Stimulated activated naive CD8-positive, alpha-beta T cell treated with anti-CD3 and anti-CD28 coated beads, Interleukin-15, Interleukin-2, amounts not matched to agents 100 U/mL and 50 U/mL, for 24 hours (primary cell): ENCODE measurements at places on chromosomes 16 and 17.

- DNase-seq, result no peak
Measured at GRCh38 chr16:29860218-29860617, 2.8 kb downstream of the CDIPT start.

- no peak for DNase-seq
Measured at GRCh38 chr17:37466471-37466870, 23.2 kb upstream of the DUSP14 start.

GRCh38 chr17:1055751-1056645 lies 59.1 kb downstream of the TIMM22 start:
- peak; percentile 56 for DNase-seq

GRCh38 chr16:22632606-22633005 lies 121.9 kb downstream of the NPIPB5 start:
- no peak for DNase-seq

DNA sequence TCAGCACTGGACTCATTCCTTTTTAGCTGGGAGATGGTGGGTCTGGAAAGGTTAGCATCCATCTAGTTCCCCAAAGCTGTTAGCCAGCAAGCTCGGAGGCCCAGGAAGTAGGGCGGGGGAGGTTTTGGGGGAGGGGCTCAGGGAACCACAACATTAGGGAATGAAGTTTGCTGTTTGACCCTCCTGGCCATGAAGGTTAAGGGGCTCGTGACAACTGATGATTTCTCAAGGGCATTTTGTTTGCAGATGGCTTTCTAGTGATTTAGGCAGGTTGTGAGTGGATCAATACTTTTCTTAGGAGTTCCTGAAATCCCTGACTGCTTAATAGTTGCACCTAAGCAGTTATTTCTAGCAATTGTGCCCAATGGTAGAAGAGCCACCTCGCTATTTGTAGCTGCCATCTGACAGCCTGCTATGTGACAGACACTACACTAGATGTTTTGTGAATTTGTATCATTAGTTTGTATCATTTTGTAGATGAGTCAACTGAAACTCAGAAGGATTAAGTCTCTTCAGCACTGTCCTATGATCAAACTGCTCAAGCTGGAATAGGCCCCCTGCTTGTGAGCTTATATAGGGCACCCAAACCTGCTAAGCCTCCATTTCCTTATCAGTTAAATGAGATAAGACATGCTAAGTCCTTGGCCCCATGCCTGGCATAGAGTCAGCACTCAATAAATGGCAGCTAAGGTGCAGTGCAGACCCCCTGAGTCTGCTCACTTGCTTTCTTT lies 146.4 kb downstream of the IRX3 start:
- DNase-seq, result no peak

DNA sequence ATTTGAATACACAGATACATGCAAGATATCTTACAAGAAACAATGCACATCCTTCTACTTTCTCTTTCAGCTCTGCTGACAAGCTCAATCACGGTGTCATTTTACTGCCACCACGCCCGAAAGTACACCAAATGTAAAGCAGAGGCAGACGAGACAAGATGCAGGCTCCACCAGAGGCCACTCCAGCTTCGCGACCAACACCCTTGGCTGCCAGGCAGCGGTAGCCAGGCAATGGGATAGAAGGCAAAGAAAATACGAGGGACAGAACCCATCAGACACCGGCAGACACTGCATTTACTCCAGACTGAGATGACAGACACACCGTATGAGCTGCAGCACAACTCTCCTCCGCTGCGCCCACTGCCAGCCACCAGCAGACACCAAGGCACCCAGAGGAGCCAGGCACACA lies 41.0 kb downstream of the USP22 start:
- DNase-seq, result no peak

DNA sequence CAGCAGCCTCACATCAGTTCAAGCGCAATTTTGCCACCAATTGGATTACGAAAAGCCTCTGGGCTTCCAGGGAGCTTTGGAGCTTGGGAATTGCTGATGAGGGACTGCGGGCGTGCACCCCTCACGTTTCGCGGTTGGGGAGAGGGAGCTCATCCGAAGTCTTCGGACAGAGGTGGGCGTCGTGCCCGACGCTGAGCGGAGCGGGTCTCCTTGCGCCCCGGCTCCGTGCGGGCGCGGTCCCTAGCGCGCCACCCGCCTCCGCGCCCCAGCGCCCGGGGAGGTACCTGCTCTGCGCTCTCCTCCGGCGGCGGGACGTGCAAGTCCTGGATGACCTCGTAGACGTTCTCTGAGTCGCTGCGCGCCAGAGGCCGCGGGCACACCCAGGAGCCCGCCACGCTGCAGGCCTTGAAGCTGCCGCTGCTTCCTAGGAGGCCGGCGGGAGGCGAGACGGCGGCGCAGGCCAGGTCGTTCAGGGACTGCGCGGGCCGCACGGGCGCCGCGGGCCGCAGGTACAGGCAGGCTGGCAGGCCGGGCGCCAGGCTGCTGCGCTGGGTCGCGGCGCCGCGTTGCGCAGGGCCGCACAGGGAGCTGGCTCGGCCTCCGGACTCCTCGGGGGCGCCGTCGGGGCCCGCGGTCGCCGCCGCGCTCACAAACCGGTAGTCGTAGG lies 3.2 kb downstream of the ARHGAP27 start:
- no peak for DNase-seq

DNA sequence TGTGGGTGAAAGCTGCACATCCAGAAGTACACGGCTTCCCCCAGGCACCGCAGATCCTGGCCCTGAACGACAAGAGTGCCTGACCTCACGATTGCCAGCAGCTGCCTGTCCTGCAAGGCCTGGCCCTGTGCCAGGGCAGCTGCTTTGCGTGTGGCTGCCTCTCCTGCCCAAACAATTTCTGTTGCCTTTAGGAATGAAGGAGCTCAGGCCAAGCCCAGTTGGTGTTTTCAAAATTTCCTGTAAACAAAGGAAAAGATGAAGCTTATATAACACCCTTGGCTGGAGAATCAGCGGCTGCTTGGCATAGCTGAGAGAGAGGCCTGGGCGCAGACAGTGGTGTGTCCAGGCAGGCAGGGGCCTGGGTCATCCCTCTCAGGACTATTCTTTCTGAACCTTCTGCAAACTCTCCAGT lies 11.7 kb upstream of the SLC47A2 start:
- no peak for DNase-seq

DNA sequence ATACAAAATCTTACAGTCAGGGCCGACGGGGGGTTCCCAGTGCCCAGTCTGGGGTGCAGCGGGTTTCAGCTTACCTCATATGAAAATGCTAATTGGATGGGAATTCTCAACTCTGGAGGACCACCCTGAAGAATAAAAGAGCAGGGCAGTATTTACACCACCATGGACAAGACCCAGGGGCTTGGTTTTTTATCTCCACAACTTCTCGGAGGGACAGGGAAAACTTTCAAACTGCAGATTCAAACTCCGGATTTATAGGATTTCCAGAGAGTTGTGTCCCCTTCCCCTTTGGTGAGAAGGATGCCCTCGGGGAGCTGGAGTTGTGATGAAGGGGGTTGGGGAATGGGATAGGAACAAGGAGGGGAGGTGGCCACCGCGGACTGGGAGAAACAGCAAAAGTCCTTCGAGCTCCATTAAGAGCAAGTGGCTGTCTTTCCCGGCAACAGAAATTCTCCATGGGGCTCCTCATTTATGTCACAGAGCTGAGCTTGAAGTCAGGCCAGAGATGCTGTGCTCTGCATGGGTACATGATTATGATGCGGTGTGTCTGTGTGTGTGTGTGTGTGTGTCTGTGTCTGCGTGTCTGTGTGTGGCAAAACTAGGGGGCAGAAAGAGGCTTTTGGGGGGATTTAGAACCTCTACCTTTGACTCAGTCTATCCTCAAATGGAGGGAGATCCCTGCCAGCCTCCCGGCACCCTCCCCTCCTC lies 15.7 kb downstream of the FOXL1 start:
- no peak for DNase-seq

DNA sequence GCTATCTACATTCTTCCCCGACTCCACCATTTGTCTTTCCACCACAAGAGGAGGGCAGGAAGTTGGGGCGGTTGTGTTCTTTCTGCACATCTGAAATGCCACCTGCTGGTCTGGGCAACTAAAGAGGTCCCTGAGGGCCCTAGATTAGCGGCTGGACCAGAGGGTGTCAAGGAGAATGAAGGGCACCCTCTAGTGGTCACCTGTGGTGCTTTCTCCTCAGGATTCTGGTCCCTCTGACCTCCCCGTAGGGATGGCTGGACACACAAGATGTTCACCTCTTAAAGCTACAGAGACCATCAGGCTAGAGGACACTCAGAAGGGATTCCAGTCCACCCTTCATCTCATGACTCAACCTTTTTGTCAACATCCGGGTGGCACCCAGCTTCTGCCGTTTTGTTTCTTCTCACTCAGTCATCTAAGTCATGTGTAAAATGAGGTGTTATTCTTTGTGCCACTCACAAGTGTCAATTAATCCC lies 2.9 kb upstream of the SCIMP start:
- peak; percentile 67 for DNase-seq

DNA sequence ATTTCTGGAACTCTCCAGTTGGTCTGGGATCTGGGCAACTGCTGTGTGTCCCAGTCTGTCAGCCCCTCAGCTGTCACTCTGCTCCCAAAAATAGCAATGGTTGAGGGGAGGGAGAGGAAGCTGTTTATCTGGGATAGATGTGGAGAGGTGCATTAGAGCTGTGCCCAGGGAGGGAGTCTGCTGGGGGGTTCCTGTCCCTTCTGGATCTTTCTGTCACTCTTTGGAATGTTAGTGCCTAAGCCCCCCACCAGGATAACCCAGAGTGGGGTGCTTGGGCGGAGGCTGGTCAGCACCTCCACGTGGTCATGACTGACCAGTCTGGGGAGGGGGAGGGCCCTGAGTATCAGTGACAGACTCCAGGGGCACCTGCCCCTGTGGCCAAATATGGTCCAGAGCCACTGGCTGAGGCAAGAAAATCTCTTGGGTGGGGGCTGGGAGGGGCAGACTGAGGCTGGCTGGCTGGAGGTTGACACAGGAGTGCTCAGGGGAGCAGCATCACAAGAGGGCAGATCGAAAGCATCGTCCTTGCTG lies at the start of gene UNC45B:
UNC45B (plus strand) TSS at position 443 of the 531 bp plus-strand sequence. CDS start 447 bp downstream, outside the sequence.
- DNase-seq, result no peak

DNA sequence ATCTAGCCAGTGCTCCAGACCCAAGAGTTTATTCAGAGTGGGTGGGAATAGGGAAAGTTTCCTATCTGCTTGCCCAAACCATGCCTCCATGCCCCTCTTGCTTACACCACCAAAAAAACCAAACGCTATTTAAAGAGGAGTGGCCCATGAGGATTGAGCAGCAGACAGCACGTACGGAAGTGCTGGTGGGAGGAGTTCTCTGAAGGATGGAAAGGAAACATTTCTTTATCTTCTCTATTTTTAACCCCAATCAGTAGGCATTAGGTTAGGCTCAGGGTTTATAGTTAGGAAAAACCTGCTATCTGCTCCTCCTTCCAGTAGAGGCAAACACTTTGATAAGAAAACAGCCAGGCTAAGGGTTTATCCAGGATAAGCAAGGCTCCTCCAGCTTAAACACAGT lies 235.3 kb downstream of the ZFHX3 start:
- DNase-seq, result no peak

GRCh38 chr17:28599311-28600184 lies 723 bp upstream of the SPAG5 start:
- DNase-seq, result peak; percentile 68

DNA sequence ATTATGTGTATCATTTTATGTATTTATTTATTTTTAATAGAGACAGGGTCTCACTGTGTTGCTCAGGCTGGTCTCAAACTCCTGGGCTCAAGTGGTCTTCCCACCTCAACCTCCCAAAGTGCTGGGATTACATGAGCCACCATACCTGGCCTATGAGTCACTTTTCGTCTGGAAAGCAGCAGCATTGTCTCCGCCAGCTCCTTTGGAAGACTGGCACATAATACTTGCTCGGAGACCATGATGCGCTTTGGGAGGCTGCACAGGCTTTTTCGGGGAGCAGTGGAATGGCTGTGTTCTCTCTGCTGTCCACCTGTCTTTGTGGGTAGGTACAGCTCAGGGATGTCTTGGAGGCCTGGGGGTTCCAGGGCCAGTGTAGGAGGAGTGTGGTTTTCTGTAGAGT lies 102.2 kb downstream of the AATF start:
- no peak for DNase-seq

- no peak for DNase-seq
Measured at GRCh38 chr17:19727501-19728078, 11.2 kb upstream of the SLC47A2 start.

DNA sequence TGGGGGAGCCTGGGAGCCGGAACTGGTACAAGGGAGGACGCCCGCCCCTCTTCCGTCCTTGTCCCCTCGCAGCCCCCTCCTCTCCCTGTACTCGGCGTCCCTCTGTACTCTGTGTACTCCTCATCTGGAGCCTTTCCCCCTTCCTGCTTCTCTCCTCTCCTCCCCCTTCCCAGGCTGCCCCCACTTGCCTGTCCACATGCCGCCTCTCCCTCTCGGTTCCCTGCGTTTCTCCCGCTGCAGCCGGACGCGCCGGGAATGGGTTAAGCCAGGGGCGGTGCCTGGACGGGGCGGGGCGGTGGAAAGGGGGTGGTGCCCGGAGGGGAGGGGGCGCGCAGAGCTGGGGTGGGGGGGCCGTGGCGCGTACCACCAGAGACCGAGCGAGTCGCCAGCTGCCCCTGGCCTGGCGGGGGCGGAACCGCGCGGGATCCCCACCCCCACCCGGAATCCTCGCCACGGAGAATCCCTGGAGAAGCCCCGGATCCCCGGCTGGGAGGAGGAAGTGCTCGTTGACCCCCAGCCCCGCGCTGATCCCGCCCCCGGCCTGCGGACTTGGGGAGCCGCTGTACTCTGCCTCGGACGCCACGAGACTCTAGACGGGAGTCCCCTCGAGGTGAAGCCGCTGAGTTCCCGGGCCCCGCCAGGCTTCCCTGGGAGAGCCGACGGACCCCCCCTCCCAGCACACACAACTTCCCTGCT lies 22.6 kb downstream of the GJD3 start:
- peak; percentile 51 for DNase-seq

DNA sequence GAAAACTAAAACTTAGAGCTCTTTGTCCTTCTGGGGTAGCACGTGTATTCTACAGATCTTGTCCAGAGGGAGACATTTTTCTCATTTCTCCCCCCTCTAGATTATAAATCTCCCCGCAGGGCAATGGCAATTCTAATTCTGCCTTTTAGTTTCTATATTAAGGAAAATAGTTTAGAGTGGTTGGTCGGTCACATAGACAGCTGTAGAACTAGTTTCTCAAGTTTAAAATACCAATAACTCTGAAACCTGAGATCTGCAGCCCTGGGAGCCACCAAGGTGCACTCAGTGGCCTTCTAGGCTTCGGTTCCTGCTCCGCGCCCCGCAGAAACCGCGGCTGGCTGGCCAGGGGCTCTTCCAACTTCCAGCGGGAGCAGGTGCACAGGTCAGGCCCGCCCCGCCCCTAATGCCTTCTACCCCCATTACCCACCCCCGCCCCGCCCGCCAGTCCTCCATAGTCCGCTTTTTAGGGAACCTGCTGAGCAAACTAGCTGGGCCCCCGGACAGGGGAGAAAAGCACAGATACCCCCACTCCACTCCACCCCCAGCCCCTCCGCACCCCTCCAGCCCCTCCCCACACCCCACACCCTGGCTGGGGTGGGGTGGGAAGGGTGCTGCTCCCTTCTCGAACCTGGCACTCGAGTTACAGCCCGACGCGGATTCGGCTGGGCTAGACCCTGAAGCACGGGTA lies 431 bp downstream of the SLFN11 start:
- DNase-seq, result peak; percentile 45

- no peak for DNase-seq
Measured at GRCh38 chr17:60926466-60927183, 249.0 kb downstream of the BCAS3 start.

- no peak for DNase-seq
Measured at GRCh38 chr17:70102531-70102930, 27.5 kb downstream of the KCNJ16 start.

GRCh38 chr16:66481081-66481942 lies 54.2 kb downstream of the BEAN1 start:
- DNase-seq, result no peak
